ENCODE measurements at places on chromosomes 1 and 21.

DNA sequence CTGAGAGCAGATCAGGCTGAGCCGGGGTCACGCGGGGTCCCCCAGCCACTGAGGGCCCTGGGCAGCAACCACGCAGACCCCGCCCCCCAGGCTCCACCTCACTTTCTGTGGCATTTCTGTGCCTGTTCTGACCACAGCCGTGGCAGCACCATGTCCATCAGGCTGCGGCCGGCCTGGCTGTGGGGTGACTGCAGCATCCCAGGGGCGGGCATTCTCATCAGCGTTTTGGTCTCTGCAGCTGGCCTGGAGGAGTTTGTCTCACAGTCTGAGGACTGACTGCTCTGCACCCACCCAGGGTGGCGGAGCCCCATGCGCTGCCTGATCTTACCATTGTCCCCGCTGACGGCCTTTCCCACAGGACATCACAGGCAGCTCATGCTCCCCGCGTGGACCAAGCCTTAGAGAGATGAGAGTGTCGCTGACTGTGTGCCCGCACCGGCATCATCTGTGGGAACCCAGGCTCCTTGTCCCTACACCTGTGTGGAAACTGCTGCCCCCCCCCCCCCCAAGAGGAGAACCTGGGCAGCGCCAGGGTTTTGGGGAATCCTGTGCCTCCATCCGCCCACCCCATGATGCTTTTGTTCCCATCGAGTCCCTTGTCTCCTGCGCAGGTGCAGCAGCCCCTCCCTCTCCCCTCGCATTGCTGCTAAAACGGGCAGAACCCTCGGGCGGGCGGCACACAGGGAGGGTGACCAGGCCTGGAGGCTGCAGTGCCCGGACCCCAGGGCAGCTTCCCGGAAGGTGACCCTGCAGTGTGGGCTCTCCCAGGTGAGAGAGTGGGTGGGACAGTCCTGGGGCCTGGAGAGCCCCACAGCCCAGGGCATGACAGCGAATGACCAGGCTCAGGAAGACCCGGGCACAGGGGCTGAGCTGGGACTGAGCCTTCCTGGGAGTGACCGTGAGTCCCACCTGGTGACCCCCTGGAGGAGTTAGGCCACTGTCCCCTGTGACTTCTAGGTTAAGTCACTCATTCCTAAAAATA is 1.8 kb downstream of the KRTAP10-1 start:
- no peak for DNase-seq

DNA sequence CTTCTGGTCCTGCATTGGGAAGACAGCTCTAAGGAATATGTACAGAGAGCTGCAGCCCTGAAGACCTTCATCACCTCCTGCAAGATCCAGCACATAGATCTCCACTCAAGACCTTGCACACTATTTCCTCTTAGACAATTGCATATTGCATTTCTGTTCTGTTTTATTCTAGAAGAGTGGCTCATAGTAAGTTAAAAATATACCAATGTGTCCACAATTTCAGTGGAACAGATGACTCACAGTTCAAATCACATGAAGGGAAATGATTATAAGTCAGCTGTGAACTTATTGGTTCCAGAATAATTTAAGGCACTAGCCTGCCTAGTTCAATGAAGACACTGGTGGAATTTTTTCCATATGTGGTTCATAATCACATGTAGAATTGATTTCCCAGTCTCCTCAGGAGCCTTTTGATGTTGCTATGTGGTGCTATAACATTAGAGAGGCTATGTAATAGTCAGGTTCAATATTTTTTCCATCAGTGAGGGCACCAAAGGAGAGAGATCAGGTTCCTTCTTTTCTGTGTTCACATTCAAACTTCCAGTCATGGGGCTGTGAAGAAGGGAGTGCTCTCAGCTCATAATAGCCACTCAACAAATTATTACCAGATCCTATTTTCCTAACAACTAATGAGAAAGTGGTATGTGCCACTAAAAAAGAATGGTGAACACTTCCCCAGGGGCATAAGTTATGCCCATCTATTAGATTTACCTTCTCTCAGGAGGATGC is 9.8 kb upstream of the AK5 start:
- DNase-seq: no peak

DNA sequence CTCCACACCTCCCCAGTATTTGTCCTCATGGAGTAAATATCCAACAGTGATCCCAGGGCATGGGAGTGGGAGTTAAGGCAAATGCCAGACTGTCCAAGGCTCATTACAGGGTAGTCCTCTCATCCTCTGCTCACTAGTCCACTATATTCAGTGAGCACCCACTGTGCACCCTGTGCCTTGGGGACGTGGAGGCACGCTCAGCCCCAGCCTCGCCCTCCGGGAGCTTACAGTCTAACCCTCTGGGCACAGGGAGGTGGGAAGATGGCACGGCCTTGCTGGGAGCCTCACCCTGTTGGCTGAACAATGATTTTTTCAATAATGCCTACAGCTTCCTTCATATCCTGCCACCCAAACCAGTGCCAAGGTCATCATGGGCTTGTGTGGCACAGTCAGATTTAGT is 2.8 kb downstream of the HES2 start:
- DNase-seq: no peak

DNA sequence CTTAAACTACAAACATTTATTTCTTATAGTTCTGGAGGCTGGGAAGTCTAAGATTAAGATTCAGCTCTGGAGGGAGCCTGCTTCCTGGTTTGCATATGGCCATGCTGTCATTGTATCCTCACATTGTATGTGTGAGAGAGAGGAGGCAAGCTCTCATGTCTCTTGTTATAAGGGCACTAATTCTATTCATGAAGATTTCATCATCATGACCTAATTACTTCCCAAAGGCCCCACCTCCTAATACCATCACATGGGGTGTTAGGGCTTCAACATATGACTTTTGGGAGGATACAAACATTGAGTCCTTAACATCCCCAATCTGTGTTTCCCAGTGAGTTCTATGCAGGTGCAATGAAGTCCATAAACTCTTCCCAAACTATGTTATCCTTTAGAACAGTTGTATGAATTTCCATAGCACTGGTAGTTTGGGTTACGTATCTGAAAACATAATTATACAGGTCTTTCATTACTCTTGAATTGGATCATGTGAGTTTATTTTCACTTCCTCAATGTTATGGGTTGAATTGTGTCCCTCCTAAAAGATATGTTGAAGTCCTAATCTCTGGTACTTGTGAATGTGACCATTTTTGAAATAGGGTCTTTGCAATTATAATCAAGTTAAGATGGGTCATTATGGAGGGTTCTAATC is 124.2 kb downstream of the RUNX1 start:
- no peak for DNase-seq

- DNase-seq: no peak
Measured at GRCh38 chr1:57623039-57623790, 199.4 kb upstream of the DAB1 start.

DNA sequence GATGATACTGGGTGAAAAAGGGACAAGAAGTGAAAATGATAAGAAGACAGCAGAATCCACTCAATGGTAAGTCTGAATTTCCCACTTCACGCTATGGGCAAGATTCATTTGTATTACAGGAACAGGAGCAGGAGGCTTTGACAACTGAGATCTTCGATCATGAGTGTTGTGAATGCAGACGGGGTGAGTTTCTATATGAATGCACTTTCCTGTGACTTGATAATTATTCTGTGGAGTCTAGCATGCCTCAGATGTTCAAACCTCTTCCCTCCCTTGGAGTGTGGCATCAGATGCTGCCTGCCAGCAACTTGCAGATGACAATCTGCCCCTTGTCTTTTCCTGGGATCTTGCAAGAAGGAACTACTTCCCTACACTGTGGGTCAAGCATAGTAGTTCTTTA is 225.4 kb downstream of the HLX start:
- DNase-seq: no peak

DNA sequence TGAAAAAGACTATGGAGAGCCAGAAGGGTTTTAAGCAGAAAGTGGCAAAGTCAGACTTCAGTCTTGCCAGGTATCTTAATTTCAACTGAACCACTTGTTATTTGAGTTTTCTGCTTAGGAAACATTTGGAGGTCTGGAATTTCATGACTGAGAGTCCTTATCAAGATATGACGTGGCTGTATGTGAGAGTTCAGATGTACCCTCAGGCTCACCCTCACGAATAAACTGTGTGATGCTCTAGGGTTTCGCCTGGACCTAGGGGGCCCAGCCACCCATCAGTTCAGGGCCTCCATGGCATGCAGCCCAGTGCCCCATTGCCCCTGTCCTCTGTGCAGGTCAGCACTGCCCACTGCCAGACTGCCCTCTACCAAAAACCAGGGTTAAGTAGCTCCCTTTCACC is 30.6 kb upstream of the TADA1 start:
- no peak for DNase-seq

- no peak for DNase-seq
Measured at GRCh38 chr21:43273708-43274021, 104.9 kb downstream of the CRYAA start.

DNA sequence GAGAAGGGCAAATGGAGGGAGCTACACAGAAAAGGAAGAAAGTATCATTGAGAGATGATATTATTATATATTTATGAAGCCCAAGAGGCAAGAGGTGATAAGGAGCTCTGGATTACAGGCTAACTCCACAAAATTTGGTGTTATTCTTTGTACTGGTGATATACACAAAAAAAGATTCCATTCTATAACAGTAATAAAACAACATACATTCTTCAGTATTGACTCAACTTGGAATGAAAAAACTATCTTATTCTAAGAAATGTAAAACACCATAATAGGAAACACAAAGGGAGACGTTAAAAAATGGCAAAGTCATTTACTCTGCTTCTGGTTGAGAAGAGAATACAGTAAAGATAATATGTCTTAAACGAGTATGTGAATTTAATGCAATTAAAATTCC is 99.4 kb downstream of the TEX35 start:
- no peak for DNase-seq

- DNase-seq: no peak
Measured at GRCh38 chr1:94608852-94609530, 67.4 kb upstream of the F3 start.

- no peak for DNase-seq
Measured at GRCh38 chr1:113321771-113322387, 68.4 kb upstream of the MAGI3 start.

DNA sequence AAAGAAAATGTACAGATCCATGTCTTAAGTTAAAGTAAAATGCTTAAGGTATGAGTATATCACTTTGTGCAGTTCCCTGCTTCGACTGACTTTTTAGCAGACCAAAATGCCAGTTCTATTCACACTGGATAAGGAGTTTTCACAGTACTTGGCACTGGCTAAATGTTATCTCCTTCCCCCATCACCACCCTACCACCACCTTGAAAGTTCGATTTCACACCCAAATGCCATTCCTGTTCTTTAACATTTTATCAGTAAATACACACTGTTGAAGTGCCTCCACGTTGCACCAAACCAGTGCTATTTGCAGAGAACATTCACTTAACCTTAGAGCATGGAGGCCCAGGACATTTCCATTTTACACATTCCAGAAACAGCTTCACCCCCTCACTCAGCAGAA is 100.0 kb downstream of the URB2 start:
- DNase-seq: no peak

GRCh38 chr1:61102621-61103020 is 20.3 kb downstream of the NFIA start:
- DNase-seq: no peak

DNA sequence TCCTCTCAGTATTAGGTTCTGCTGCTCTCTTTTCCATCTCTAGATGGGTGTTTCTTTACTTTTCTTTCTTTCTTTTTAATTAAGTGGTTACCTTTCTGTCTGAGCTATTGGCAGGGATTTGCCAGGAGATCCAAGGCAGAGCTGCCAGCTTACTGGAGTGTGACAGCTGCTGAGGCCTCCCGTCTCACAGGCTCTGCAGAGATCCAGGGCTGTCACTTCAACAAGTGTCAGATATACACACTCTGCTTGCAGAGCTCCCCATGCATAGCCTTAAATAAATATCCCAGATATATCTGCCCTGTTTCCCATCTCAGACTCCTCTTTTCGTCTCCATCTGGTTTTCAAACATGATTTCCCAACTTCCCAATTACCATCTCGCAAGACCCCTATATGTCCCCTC is 124.3 kb downstream of the NOS1AP start:
- no peak for DNase-seq

DNA sequence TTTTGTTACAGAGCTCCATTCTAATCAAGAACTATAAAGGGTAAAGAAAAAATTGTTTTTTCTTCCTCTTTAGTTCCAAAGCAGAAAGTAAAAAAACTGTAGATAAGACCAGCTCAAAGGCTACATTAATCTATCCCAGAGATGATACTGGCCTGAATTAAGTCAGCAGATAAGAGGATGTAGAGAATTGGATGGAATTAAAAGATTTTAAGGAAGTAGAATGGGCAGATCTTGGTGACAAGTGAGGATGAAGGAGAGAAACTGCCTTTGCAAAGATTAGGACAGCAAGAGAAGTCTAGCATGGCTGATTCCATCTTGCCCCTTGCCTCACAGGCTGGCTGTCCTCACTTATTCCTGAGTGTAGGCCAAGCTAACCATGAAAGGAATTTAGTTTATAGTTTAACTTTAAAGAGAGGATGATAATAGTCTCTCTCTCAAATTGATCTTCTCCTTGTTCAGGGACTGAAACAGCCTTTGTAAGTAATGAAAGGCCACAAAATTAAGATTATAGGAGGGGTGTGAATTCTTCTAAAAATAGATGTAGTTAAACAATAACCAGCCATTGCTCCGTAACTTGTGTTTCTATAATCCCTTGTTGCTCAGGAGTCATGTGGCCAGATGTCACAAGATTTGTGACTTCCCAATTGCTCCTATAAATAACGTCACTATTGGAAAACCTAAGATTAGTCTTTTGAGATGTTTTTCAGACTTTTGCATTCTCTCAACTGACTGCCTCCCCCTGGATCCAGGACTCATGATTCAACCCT is 265.0 kb upstream of the USP24 start:
- no peak for DNase-seq

DNA sequence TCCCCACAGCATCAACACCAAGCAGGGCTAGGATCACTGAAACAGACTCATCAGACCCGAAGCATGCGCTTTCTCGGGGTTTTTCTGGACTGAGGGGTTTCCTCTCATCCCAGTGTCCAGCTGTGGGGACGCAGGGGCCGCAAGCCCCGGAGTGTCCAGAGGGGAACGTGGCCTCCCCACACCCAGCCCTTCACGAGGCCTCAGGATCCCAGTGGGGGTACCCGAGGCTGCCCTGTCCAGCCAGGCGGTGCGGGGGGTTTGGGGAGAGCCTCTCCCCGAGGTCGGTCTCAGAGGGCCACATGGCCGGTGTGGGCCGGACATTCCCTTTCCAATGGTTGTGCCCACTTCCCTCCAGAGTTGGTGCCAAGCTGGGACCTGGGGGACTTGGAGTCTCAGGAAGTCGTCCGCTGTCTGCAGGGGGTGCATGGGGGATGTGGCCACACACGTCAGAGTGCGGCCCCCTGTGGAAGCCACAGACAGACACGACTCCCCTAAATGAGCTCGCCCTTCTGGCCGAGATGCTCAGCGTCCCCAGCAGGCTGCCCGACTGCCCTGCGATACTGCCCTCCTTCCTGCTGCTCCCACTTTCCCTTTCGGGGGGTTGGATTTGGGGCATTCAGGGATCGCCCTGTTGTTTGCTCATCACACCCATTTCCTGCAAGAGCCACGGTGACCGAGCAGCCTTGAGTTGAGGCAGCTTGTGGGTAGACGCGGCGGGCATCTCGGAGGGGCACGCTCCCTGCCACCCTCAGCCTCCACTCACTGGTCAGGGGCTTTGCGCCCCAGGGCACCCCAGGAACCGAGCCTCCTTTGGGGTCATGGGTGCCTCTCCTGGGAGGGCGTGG is 4.1 kb downstream of the COL6A1 start:
- no peak for DNase-seq

- DNase-seq: no peak
Measured at GRCh38 chr1:111281411-111281810, 9.2 kb upstream of the CHIA start.
